Nucleus accumbens (tissue), 56 donors: ENCODE measurements at places on chromosomes 5 and 9.

DNA sequence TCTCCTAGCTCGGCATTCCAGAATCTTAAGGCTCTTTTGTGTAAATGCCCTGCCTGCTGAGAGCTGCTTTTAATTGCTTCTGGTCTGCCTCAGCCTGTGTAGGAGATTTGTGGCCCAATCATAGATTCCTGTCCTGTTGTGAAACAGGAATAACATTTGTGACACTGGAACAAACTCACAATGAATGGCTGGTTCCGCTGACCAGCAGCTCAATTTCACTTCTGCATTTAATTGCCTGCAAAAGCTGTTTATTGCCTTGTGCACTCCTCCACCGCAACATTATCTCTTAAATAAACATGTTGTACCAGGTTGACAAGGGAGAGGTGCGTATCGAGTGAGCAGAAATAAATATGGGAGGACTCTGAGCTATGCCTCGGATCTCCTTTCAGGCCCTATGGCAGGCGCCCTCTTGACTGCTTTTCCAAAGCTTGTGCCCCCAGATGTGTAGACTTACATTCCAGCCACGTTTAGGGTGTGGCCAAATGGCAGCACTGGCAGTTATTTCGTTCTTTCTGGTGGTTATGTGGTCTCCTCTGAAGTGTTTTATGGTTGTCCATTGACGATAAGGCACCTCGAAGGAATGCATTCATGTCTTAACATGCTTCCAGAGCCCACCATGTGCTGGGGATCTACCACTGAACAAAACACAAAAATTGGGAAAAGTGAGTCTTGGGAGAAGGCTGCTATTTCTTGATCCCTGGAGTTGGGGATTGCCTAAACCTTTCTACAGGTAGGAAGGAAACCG lies 58.1 kb downstream of the DMRT1 start:
- DNase-seq, result no peak

DNA sequence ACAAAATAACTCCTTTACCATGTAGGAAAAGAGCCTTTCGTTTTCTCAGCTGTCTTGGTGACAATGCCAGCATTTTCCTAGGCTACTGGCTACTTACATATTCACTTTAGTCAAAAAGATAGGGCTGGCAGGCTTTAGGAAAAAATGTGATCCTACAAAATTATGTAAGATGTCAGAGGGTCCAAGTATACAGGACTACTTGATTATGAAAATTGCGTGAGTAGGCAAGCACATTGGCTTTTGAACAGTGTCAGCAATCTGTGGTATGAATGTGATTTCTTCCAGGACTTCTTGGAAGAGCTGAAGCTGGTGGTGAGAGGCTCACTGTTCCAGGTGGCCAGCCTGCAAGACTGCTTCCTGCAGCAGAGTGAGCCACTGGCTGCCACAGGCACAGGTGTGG lies 22.8 kb downstream of the THBS4 start:
- DNase-seq, result no peak

- no peak for DNase-seq
Observed at GRCh38 chr9:99516657-99517049, 294.6 kb downstream of the SEC61B start.

DNA sequence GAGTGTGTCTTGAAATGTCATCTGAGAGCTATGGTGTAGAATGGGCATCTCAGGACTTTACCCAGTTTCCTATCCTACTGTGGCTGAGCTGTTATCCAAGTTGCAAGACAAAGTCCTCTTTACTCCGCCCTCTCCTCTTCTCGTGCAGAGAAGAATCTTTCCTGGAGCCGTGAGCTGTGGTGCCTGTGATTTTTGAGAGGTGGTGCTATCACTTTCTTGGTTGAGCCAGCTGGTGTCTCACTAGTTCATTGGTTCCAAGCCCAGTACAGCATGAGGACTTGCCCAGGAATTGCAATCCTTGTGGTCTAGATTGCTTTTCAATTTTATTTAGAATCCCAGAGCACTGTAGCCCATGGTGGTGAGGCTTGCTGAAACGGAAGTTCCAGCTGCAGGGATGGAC lies 2300.3 kb downstream of the MAT2B start:
- no peak for DNase-seq

DNA sequence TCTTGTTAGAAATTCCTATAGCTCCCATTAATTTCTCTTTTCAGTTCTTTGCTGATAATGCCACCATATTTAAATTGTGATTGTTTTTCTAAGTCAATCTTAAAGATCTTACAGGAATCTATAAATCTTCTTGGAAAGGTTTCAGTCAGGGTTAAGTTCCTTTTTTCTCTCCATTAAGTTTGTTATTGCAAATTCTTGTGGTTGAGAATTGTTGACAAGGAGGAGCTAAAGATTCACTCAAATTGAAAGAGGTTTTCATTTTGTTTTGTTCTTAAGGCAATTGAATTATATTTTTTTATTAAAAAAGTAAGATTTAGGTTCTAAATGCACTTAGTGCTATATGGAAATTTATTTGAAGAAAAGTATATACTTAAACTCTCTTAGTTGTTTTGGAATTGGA lies 213.4 kb downstream of the PRR16 start:
- DNase-seq, result no peak

GRCh38 chr9:130463763-130464745 lies 19.3 kb downstream of the ASS1 start:
- DNase-seq, result no peak

DNA sequence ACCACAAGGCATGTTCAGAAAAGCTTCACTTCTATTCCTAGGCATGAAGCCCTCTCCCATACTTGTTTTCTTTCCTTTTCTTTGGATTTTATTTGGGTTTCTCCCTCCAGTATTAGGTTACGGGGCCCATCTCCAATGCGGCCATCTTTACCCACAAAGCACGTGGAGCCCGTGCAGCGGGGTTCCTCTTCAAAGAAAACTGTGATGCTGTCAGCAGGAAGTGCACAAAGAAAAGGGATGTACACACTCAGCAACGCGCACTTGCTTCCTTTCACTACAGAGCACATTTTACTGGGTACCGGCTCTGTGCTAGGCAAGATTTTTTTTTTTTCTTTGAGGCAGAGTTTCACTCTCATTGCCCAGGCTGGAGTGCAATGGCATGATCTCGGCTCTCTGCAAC lies 106.6 kb downstream of the COL23A1 start:
- no peak for DNase-seq

- no peak for DNase-seq
Observed at GRCh38 chr5:14234204-14234603, 91.1 kb downstream of the TRIO start.

DNA sequence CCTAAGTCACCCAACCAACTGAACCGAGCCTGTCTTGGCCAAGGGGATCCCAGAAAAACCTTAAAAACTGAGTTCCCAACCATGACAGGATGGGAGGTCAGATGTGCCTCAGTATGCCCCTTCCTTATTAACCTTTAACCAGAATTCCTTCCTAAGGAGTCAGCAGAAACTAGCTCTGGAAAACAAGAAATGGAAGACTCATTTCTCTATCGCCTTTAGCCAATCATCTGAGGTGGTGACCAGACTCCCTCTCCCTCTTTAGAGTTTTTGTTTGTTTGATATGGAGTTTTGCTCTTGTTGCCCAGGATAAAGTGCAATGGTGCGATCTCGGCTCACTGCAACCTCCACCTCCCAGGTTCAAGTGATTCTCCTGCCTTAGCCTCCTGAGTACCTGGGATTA lies 37.5 kb downstream of the SLC28A3 start:
- no peak for DNase-seq

DNA sequence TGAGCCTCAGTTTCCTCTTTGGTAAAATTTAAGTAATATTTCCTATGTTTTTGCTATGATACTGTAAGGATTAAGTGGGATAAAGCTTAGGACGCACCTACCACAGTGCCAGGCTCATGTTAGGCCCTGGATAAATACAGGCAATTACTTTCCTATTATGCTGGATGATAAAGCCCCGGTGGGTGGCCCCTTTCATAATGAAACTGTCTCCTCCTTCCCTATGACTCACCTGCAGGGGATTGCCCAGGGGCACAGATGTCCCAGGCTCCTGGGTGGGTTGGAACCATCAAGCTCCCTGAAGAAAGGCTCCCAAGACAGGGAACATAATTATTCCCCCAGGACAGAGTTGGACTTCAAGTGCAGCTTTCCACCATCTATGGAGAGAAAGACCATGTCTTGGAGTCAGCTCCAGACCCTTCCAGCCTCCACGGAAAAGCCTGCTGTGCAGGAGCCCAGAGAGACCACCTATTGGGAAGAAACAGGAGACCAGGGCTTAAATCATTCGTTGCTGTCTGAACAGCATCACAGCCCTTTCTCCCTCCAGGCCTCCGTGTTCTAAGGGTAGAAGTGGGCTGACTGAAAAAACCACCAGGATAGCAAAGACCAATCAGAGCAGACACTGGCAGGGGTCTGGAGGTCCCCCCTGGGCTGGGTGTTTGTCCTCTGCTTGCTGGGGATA lies 43.2 kb upstream of the FOXE1 start:
- DNase-seq, result no peak

DNA sequence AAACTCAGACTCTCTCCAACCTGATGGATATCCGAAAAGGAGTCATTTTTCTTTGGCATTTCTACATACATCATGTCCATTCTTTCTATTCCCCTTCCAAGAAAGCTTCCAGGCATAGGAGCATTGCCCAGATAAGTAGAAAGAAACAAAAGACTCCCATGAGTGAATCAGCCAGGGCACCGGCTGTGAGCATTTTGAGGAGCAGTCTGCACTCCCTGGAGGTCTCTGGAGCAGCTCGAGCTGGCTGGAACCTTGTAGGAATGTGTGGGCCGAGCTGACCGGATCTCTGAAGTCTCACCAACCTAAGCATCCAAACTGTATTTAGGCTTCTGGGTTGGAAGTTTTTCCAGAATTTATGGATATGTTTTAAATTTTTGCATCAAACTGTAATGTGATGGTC lies 161.4 kb upstream of the TRPC7 start:
- no peak for DNase-seq

- DNase-seq, result no peak
Observed at GRCh38 chr5:74136276-74136825, 504.2 kb downstream of the ENC1 start.
